ENCODE measurements at places on chromosomes 16 and 17. TPM values are rescaled to one million over a fixed set of nuclear protein-coding genes. Genes with fewer than 3 reads are reported as not detected.

The ABCA9 gene
- not detected for total RNA-seq

- H3K4me3 ChIP-seq, result no peak overlapping the region
- peaks cover 49% of the 10 kb centered on the region for H3K27me3 ChIP-seq
- peaks cover 4% of the 10 kb centered on the region for H3K4me1 ChIP-seq
- DNase-seq, result no peak
These were observed 87.2 kb upstream of the IRX3 start for GRCh38 chr16:54373534-54374520.

The AKTIP gene
- total RNA-seq, result 26.1 TPM

GRCh38 chr17:309361-309888 is 43.2 kb downstream of the RPH3AL start:
- no peaks in the 10 kb centered on the region for H3K36me3 ChIP-seq
- H3K27ac ChIP-seq, result no peak overlapping the region
- DNase-seq, result no peak
- peaks cover 3% of the 10 kb centered on the region for H3K4me1 ChIP-seq
- no peak overlapping the region for H3K4me3 ChIP-seq
- H3K27me3 ChIP-seq, result peaks cover under 1% of the 10 kb centered on the region

- DNase-seq, result no peak
- peaks cover 19% of the 10 kb centered on the region for H3K4me1 ChIP-seq
- H3K27me3 ChIP-seq, result no peaks in the 10 kb centered on the region
- H3K27ac ChIP-seq, result no peak overlapping the region
These were observed 118.2 kb downstream of the MGAT5B start for GRCh38 chr17:76986365-76986764.

- H3K4me3 ChIP-seq, result no peak overlapping the region
- no peaks in the 10 kb centered on the region for H3K4me1 ChIP-seq
- no peak overlapping the region for H3K27ac ChIP-seq
- no peak for DNase-seq
- no peaks in the 10 kb centered on the region for H3K27me3 ChIP-seq
- H3K36me3 ChIP-seq, result no peaks in the 10 kb centered on the region
These were observed 93.3 kb downstream of the MYO1D start for GRCh38 chr17:32783602-32784001.

- peak; percentile 53 for DNase-seq
- H3K4me1 ChIP-seq, result peaks cover 26% of the 10 kb centered on the region
- H3K4me3 ChIP-seq, result no peak overlapping the region
- H3K27ac ChIP-seq, result no peak overlapping the region
- H3K36me3 ChIP-seq, result peaks cover 1% of the 10 kb centered on the region
- H3K27me3 ChIP-seq, result peaks cover 2% of the 10 kb centered on the region
These were observed 236.4 kb upstream of the AXIN2 start for GRCh38 chr17:65797809-65798208.

DNA sequence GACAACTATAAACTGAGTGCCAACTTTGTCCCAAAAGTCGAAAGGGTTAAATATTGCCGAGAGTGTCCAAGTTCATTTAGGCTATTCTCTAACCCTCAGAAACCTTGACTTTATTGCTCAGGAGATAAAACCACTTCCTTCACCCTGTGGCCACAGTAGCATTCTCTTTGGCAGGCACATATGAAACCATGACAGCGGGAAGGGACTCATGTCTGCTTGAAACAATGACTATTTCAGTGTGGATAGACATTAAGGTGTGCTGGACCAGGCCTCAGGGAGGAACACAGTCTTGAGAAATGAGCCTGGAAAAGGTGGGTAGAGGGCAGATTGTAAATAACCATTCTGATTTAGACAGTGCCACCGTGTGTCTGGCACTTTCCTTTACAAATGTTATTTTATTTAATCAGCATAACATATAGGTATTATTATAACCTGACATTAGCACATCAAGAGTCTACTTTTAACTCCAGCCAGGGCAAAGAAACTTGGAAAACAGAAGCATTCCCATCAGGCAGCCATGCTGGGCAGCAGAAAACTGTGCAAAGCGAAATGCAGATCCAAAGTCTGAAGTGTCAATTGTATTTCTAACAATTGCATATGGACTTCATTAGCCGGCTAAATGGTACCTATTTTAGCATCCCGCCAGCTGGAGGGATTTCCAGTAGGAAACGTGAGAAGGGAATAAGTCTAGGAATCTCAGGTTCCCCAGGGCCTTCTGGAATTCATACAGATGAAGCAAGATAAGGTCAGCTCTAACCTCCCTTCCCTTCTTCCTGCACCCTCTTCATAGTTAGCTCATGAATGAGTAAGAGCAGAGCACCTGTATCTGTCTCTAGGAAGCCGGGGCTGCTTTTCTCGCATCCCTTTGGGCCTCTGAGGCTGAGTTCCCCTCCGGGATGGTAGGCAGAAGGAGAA is 212.8 kb upstream of the ELAC2 start:
- H3K36me3 ChIP-seq, result no peaks in the 10 kb centered on the region
- H3K4me1 ChIP-seq, result no peaks in the 10 kb centered on the region
- H3K4me3 ChIP-seq, result no peak overlapping the region
- H3K27ac ChIP-seq, result no peak overlapping the region
- no peak for DNase-seq
- H3K27me3 ChIP-seq, result peaks cover 2% of the 10 kb centered on the region

GRCh38 chr17:80468781-80469493 is 7.5 kb downstream of the NPTX1 start:
- no peaks in the 10 kb centered on the region for H3K36me3 ChIP-seq
- H3K4me1 ChIP-seq, result peaks cover 7% of the 10 kb centered on the region
- no peak overlapping the region for H3K4me3 ChIP-seq
- no peak overlapping the region for H3K27ac ChIP-seq
- H3K27me3 ChIP-seq, result peaks cover 28% of the 10 kb centered on the region

DNA sequence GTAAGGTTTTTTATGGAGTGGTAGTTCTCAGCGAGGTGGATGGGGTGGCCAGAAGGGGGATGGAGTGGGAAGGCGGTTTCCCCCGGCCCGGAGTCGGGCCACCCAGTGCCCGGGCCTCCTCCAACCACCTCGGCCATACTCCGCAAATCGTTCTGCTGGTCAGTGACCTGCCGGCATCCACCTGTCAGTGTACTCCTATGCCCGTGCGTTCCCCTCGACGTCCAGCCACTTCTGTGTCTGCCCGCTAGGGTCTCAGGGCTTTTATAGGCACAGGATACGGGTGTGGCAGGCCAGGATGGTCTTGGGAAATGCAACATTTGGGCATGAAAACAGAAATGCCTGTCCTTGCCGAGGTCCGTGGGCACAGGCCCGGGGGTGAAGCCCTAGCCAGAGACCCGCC is 19.3 kb upstream of the ASGR2 start:
- no peaks in the 10 kb centered on the region for H3K36me3 ChIP-seq
- no peaks in the 10 kb centered on the region for H3K27me3 ChIP-seq
- no peak for DNase-seq
- no peak overlapping the region for H3K27ac ChIP-seq

DNA sequence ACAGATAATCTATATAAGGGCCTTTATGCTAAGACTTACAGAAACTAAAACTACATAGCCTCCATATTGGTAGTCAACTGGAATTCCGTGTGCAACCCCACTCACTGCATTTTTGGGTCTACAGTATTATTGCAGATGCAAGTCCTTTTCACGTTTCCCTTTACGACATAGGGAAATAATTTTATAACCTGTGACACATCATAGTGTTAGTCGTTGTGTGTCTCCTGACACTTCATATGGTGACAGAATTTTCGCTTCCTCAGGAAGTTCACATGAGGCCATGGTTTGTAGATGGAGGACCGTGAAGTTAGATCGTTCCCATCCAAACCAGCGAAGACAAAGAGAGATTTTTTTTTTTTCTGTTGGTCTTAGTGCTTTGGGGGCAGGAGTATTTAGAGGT is 15.7 kb upstream of the MRC2 start:
- H3K4me3 ChIP-seq, result no peak overlapping the region
- H3K4me1 ChIP-seq, result peaks cover 9% of the 10 kb centered on the region
- H3K36me3 ChIP-seq, result peaks cover 26% of the 10 kb centered on the region
- H3K27me3 ChIP-seq, result no peaks in the 10 kb centered on the region
- no peak overlapping the region for H3K27ac ChIP-seq
- DNase-seq, result no peak

DNA sequence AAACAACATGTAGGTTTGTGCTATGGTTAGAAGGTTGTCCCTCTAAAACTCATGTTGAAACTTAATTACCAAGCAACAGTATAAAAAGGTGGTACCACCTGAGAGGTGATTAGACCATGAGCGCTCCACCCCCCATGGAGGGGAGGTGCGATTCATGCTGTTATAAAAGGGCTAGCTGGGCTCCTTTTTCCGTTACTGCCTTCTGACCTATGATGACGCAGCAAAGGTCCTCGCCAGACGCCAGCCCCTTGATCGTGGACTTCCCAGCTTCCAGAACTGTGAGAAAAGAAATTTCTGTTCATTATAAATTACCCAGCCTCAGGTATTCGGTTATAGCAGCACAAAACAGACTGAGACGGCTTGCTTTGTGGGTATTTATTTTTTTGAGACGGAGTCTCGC is 167.8 kb downstream of the SNX29 start:
- H3K36me3 ChIP-seq, result peaks cover 1% of the 10 kb centered on the region
- no peak for DNase-seq
- H3K27me3 ChIP-seq, result no peaks in the 10 kb centered on the region
- no peak overlapping the region for H3K27ac ChIP-seq
- H3K4me1 ChIP-seq, result peaks cover 18% of the 10 kb centered on the region
- no peak overlapping the region for H3K4me3 ChIP-seq

DNA sequence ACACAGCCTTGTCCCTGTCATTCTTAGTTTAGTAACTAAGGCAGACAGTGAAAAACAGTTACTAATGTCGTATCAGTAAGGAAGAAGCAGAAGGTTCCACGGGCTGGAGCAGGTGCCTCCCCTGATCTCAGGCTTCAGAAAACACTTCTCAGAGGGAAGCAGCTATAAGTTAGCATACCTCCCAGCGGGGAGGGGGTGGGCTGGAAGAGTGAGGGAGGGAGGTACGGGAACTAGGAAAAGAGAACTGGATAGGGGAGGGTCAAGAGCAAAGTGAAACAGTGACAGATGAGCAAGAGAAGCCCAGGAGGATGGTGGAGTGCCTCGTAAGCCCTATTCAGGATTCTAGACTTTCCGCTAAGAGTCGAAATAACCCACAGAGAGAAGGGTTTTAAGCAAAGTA is 186.3 kb upstream of the XYLT1 start:
- H3K27me3 ChIP-seq, result peaks cover 6% of the 10 kb centered on the region
- H3K36me3 ChIP-seq, result no peaks in the 10 kb centered on the region
- no peak for DNase-seq
- H3K4me3 ChIP-seq, result no peak overlapping the region
- H3K27ac ChIP-seq, result no peak overlapping the region

DNA sequence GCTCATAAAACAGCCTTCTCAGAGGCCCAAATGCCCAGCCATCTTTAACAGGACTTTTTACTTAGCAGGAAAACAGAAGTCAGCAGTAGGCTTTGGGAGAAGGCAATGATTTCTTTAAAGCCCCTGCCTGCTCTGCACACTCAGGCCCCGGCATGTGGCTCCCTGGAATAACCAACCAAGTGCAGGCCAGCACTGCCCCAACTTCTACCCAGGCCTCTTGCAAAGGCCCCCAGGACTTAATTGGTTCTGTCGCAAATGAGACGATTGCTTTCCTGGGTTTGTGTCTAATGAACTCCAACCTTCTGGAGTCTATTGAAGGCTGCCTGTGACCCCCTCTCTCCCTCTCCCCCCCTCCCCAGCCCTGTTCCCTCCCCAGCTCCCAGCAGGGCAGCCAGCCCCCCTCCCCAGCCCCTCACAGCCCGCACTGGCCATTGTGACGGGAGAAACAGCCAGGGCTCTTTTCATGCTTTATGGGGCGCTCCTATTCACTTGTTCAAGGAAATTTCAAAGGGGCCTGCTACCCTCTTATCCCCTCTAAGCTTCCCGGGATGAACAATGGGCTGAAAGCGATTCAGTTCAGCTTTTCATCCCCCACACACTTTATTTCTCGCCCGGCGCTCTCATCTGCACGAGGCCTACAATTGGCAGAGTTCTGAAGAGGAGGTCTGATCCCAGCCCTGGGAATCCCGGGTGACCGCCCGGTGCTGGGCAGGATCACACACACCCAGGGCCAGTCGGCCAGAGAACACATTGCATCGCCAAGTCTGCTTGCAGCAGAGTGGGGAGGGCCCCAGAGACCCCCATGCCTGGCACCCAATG is 15.5 kb downstream of the AXIN2 start:
- no peak overlapping the region for H3K4me3 ChIP-seq
- no peak for DNase-seq
- peaks cover 29% of the 10 kb centered on the region for H3K36me3 ChIP-seq
- H3K27me3 ChIP-seq, result no peaks in the 10 kb centered on the region

DNA sequence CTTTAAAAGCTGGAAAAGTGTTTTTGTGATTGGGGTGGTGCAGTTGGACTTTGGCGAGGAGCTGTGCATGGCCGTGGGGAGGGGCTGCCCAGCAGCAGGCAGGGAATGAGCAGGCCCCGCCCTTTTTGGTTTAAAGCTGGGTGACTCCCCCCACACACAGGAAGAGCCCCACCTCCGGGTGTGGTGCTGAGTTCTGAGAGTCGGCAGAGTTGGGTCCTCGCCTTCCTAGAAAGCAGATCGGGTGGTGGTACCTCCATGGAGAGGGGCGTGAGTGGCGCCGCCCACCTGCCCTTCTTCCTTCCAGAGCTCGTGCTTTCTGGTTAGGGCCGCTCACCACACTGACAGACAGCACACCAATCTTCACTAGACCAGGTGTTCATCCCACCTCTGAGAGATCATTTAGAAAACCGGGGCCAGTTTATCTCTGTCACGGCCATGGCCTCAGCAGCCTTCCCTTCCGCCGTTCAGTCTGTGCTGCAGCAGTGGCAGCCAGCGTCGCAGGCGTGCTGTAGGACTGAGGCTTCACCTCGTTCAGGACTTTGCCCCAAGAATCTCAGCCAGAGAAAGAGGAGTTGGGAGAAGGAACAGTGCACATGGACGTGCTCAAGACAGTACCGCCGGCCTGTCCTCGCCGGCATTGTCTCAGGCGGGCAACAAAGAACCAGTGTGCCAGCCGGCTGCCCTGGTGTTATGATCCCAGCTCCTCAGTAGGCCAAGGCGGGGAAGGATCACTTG is 144.0 kb upstream of the CHMP6 start:
- peaks cover 39% of the 10 kb centered on the region for H3K36me3 ChIP-seq
- H3K27ac ChIP-seq, result peak overlapping the region; percentile 74
- DNase-seq, result peak; percentile 65
